ENCODE measurements at places on chromosomes 5 and 9.

- no peak for DNase-seq
These were observed 209.7 kb downstream of the DIRAS2 start for GRCh38 chr9:90432951-90433350.

DNA sequence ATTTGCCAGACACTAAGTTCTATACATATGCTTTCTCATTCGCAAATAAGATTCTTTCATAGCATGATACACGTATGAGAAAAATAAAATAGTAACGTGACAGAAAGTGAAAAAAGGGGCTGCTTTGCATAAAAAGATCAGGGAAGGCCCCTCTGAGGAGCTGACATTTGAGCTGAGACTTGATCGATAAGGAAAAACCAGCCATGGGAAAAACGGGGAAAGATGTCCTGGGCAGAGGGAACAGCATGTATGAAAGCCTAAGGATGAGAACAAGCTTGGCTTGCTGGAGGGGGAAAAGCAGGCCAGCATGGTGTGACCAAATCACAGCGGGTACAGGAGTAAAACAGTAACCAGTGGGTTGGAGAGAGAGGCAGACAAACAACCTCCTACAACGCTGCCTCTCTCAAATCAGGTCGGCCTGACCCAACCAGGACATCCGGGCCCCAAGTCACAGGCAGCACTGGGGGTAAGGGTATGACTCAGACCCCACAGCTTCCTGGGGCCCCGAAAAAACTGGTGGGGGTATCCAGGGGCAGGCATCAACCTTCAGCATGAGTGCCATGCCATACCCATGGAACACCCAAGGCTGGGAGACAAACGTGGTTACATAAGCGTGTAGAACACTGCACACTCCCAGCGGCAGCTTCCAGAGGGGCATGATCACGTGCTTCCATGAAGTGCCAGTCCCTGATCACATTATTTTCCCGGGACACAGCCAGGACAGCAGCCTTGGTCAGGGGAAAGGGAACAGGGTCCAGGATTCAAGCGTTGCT is 2.2 kb downstream of the TNIP1 start:
- no peak for DNase-seq

GRCh38 chr5:160349249-160349934 is 21.0 kb downstream of the C1QTNF2 start:
- DNase-seq, result no peak

GRCh38 chr9:83701286-83701685 is 6.5 kb downstream of the UBQLN1 start:
- DNase-seq, result no peak

DNA sequence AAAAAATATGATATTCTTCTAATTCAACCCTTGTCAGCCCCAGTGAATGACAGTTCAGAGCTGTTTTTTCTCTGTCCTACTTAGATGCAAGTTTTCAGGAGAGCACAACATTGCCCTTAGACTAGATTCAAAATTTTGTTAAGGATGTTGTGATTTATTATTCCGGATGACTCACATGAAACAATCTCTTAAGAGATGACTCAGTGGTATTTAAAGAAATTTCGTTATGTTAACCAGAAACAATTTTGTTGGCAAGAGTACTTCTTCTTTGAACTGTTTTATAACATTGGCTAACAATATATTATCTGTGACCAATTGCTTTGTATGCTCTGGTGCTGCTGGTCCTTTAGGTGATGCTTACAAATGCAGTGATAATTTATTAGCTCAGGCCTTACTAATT is 132.0 kb downstream of the IZUMO3 start:
- no peak for DNase-seq

GRCh38 chr5:136014049-136015002 is 14.5 kb upstream of the TGFBI start:
- no peak for DNase-seq

DNA sequence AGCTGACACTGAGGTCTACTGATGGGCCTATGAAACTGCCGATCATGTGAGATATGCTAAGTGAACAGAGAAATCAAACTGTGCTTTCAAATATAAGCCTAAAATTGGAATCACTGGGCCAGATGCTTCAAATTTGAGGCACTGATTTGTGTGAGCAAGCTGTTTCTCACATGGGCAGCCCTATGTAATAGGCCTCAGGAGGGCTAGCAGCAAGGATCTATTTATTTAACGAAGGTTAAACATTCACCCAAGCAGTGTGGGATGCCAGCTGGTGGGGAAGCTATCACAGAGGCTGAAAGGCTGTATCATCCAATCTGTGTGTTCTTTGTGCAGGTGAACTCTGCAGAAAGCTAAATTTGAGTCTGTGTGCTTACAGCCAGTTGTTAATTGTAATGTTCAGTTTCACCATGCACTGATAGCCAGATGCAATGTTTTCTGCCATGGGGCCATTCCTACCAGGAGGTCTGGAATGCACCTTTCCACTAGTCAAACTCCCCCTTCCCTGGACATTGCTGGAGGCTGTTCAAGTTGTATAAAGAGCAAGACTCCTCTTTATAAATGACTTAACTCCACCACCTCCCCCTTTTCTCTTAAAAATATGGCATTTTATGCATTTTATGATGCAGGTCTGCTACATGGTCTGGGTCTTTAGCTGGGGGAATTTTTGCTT is 228.9 kb downstream of the SH3GL2 start:
- DNase-seq, result no peak

DNA sequence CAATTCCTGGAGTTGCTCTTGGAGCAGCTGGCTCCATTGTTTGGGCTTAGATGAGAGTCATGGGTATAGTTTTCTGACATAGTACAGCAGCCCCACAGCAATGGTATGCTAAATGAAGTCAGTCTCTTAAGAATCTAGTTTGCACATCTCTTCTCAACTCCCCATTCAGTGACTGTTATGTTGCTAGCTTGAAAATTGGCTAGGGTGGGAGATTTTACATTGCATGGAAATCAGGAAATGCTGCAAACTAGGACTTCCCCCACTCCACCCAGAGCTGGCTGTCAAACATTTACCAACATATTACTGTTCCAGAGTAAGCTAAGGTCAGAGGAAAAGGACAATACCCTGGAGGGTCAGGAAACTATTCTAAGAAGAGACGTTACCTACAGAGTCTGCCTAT is 17.6 kb upstream of the FCHO2 start:
- no peak for DNase-seq

DNA sequence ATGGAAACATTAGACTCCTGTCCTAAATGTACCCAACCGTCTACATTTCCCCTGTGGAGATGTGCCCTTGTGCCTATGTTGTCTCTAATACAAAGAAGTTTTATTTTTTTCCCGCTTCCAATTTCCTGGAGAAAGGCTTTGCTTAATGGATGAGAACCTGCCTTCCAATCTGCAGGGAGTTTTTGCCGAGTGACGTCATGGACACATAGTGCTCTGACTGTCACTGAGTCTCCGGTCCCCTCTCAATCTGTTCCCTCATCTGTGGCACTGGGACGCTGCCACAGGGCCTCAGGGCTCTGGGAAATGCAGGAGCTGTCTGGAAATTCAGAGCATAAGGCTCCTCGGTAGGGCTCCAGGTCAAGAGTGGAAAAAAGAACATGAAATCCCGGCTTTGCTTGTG is 144.8 kb downstream of the PDZD2 start:
- no peak for DNase-seq

DNA sequence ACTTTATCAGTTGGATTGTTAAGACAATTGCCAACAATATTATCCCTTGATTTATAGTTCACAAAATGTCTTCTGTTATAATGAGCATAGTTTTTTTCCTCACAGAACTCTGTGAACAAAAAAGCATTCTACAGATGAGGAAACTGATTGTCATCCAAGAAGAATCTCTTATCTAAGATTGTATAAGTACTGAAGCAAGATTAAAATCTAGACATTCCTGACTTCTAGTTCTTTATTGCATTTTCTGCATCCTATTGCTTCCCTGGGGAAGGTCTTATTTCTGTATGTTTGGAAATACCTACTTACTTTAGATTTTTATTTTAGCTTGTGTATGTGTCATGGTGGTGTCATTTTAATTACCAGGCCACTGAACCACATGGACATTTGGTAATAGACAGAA is 884.9 kb upstream of the WWC1 start:
- no peak for DNase-seq

DNA sequence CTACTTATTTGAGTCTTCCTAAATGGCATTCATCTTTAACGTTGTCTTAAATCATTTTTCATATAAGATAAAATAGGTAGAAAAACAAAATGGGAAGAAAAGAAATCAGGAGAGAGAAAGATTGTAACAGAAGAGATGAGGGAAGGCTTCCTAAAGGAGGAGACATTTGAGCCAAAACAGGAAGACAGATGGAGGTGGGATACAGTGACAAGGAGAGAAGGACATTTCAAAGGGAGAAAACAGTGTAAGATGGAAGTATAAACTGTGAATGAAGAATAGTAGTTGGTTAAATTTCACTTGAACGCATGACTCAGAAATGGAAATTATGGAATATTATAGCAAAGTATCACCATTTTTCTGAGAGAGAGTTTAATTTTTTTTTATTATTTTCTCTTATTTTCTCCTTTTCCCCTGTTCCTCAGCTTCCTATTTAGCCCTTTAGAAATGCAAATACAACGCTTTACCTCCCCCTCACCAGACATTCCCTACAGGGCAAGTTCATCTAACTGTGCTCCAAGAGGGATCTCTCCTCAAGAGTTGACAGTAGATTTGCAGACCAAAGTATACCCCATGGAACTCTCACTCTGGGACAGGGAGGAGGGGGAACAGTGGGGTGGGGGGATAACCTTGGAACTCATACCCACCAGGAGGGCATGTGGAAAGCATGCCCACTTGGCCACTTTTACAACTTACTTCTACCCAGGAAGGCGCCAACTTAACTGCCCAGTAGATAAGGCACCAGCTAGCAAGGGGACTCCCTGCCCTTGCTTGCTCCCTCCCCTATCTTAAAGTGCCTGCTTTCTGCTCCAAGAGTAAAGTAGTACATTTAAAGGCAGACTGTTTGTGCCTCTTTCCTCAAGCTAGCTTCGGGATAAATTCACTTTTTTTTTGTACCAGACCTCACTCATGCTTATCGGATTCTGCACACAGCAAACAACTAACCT is 304.7 kb upstream of the POU5F2 start:
- DNase-seq, result no peak

- no peak for DNase-seq
These were observed 153.8 kb downstream of the HSPA4 start for GRCh38 chr5:133205649-133206048.

Data from ecto neural progenitor cell (in vitro differentiated cells).